T follicular helper cell (primary cell): ENCODE measurements at places on chromosomes 2 and 18.

GRCh38 chr2:174094542-174094941 is 129.4 kb upstream of the SP3 start:
- DNase-seq = no peak

- no peak for DNase-seq
Measured at GRCh38 chr2:178871536-178871935, 64.3 kb upstream of the TTN start.

DNA sequence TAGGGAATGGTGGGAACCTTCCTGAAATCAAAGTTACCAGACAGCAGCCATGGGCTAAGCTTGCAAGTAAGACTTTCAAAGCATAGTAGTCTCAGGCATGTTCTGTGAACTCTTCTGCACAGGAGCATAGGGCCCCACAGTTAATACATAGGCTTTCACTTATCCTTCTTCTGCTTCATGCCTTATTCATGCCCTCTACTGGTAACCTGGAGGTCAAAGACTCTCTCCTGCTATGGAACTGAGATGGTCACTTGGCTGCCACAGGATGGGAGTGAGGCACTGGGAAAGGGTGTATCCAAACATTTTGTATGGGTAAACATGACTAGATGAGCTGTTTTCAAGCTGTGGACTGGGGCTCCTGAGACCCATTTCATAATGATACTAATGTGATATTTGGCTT is 49.1 kb upstream of the ZNF638 start:
- DNase-seq = no peak

DNA sequence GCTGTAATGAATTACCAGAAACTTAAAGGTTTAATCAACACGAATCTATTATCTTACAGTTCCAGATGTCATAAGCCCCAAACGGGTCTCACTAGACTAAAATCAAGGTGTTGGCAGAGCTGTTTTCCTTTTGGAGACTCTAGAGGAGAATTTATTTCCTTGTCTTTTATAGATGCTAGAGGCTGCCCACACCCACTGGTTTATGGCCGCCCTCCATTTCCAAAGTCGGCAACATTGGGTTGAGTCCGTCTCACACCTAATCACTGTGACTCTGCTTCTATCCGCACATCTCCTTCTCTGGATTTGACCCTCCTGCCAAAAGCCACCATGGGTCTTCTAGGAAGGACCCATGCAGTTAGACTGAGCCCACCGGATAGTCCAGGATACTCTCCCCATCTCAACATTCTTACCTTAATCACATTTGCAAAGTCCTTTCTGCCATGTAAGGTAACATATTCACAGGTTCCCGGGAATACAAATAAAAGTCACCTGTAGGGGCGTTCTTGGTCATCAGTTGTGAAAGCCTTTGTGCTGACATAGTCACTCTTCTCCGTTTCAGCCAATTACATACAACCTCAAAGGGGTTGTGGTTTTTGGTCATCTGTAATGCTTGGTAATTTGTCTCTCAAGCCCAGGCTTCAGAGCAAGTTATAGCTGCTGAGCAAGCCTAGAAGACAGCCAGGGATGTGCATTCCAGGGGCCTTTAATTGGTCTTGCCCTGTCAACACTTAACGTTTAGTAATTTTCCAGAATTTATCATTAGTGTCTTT is 179.4 kb downstream of the ANTXR1 start:
- no peak for DNase-seq

DNA sequence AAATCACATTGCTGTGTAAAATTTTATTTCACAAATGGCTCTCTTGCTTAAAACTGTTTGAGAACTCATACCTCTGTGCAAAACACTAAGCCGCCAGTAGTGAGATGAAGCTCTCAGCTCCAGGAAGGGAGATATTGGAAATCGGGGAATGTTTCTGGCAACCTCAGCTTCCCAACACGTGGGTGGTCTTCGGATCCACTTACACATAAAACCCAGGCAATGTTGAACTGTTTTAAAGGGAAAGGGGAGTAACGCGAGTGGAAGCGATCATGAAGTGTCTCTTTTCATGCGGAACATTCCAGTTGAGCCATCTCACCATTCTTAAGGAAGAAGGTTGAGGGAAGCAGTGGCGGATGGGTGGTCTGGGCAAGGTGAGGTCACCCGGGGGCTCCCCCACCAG is 136.8 kb downstream of the ASB1 start:
- DNase-seq = no peak

DNA sequence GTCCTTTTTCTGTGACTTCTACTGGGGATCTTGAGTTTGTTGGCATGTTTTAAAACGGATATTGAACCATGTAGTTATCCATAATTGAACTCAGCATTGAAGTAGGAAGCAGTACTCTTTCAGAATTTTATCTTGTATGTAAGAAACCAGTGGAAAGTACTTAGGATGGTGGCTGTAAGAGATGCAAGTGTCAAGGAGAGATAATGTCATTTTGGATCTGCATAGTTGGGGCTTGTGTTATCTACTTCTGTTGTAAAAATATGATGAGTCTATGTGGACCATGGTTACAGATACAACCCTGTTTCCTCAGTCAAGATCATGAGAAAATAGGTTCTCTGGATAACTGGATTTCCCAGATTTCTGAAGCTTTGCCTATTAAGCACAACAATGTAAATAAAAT is 113.7 kb downstream of the NAB1 start:
- no peak for DNase-seq

GRCh38 chr2:216192931-216193330 is 83.8 kb downstream of the XRCC5 start:
- DNase-seq = no peak

GRCh38 chr2:148814860-148815419 is 60.1 kb upstream of the KIF5C start:
- DNase-seq = no peak

GRCh38 chr2:218664653-218665052 is 5.2 kb downstream of the BCS1L start:
- DNase-seq = no peak

DNA sequence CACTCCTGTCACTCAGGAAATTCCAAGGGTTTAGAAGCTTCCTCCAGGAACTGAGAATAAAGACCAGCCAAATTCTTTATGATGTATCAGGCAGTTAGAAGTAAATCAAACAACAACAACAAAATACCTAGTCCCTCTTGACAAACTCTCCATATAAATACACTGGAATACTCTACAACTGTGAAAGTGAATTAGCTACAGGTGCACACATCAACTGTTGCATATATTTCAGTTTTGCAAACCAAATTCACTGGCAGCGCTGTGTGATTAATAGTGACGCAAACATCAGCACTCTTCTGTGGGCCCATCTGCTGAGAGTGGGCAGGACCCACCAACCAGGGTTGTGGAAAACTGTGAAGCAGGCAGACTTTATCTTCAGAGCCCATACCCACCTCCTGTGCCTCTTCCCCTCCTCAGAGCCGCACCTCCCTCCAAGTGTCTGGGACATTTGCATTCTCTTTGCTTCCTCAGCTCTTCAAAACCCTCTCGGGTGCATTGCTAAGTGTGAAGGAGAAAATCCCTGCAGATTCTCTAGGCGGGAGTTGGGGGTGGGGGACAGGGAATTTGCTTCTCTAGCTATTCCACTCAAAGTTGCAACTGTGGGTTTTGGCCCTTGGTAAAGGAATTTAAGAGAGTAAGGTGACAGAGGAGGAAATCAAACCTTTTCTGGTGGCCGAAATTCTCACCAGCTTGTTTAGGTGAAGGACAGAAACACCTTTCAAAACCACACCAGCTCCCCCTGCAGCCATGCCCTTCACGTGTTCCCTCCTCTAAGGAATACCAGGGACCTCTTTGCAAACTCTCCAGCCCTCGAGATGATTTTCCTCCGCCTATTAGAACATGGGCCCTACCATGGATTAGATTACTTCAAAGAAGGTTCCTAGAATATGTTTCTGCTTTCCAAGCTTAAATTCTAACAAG is 119.3 kb downstream of the MRO start:
- no peak for DNase-seq

GRCh38 chr2:15677141-15677843 is 85.6 kb downstream of the DDX1 start:
- DNase-seq = no peak

GRCh38 chr2:231099918-231100317 is 24.9 kb downstream of the HTR2B start:
- no peak for DNase-seq

DNA sequence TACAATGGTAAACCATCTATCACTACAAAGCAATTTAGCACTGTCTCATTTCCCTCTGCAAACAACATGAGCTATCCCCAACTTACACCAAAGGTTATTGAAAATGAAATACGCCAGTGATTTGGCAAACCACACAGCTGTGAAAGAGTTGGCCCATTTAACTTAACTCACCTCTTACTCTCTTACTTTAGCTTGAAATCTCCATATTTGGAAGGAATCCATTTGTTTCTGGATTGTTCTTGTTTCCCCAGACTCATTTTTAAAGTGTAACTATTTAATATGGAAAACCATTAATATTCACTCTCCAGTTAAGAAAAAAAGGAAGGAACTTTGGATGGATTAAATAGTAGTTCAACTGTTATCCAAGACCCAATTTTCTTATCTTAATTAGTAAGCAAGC is 93.7 kb upstream of the TRIB2 start:
- DNase-seq = no peak

- DNase-seq = no peak
Measured at GRCh38 chr2:207513551-207514257, 16.1 kb upstream of the CREB1 start.

- no peak for DNase-seq
Measured at GRCh38 chr2:50691513-50691912, 340.4 kb downstream of the NRXN1 start.

DNA sequence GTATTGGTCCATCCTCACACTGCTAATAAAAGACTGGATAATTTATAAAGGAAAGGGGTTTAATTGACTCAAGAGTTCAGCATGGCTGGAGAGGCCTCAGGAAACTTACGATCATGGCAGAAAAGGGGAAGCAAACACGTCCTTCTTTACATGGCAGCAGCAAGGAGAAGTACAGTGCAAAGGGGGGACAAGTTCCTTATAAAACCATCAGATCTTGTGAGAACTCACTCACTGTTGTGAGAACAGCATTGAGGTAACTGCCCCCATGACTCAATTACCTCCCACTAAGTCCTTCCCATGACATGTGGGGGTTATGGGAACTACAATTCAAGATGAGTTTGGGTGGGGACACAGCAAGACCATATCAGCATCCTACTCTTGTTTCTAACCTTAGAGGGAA is 37.0 kb downstream of the SP100 start:
- no peak for DNase-seq

DNA sequence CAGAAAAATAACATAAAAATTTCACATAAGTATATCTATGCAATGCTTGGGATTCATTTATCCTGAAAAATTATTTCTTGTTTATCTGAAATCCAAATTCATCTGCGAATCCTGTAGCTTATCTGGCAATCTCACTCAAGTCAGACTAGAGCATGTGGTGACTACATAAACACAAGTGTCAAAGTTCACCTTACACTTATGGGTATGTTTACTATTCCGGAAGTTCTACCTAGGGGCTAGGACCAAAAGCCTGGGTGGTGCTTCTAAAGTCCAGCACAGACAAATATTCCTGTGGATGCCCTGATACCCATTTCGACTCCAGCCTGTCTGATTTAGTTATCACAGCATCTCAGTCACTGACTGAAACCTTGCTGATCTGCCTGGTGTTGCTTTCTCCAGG is 364.0 kb downstream of the METTL4 start:
- DNase-seq = no peak

DNA sequence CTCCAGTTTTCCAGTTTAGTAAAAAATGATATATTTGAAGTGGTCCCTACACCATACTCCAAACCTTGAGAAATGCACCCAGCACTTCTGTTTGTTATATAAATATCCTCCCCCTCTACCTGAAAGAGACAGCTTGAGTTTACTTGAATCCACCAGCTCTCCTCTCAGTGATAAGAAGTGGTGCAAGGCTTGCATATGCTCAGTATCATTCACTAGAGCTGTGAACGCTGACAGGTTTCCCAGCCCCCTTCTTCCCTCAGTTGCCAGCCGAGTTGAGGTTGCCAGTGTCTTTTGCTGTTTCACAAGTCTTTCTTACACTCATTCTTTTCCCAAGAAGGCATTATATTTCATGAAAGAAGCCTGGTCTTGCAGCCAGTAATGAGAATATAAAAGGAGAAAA is 880.0 kb downstream of the LRRTM4 start:
- DNase-seq = no peak

DNA sequence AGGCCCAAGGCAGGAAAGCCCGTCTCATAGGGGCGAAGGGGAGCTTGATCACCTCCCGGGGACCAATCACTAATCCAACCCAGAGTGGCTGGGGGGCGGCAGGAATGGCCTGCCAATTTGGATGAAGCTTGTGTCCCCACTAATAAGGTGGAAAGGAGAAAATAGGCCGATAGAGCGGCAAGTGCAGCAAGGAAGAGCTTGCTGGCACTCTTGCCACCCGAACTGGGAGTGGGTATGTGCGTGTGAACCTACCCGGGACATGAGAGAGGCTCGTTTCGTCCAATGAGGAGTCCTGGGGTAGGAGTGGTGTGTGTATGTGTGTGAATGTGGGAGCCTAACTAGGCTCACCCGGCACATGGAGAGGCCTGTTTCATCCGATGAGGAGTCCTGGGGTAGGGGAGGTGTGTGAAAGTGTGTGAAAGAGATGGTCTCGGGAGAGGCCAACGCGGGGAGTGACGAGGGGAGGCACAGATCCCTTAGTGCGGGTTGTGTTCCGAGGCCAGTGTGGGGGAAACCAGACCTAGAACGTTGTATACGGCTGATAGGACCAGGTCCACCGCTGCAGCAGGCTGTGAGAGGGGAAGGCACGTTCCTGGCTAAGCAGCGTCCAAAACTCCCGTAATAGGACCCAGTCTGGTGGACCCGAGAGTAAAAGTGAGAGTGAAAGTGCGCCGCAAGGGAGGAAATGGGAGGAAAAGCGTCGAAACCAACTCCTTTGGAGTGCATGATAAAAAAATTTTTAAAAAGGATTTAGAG is 47.1 kb upstream of the SELENOI start:
- peak; percentile 18 for DNase-seq

DNA sequence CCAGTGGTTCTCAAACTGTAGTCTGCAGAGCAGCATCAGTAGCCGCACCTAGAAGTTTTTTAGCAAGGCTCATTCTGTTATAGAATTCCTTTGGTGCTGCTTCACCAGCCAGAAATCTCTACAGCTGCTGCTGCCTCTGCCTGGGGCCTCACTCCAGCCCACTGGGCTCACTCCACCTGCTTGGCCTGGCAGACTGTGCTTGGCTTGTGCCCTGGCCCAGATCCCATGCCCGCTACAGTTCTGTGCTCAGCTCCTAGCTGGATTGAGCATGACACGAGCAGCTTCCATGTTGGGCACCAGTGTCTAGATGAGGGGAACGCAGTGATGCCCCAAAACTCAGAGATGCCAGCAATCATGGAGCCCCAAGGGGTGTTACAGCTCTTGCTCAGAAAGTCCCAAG is 22.6 kb downstream of the MAPK4 start:
- no peak for DNase-seq
